Astrocyte (in vitro differentiated cells and primary cell): ENCODE measurements at places on chromosomes 5 and 9.

DNA sequence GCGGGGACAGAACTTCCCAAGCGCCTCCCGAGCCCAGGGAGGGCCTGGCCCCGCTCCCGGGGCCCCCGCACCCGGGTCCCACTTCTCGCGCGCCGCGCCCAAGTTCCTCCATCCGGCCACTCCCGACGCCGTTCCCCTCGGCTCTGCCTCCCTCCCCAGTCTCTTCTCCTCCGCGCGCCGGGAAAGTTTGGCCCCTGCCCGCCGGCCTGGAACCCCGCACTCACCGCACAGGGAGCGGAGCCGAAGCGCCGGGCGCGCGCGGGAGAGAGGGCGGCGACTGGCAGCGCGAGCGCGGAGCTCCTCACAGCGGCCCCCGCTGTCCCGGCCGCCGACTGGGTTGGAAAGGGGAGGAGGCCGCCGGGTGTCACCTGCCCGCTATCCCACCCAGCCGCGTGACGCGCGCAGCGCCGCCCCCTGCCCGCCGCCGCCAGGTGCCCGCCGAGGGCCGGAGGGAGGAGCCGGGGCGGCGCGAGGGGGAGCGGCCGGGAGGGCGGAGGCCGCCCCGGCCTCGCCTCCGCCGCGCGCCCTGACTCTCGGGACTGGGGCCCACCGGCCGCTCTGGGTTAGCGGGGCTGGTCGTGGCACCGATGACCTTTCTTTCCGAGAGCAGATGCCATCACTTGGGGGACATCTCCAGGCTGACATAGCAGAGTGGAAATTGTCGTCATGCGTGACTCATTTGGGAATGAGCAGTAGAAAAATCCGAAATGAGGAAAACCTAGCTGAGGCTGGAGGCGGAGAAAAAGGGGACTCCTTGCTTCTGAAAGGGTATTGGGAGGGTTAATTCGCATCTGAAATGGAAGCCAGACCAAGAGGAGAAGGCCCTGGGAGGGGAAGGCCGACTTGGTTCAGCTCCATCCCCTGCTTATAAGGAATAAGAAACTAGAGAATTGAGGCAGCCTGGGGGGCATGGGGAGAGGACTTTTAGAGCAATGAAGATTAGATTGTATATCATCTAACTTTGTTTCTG, at the start of gene ELOVL7:
TSS of gene ELOVL7 (minus strand) at position 334 of the 970 bp plus-strand sequence. CDS start 56,872 bp downstream, outside the sequence.
- peak; percentile 25 for DNase-seq

- no peak for DNase-seq
Observed at GRCh38 chr5:15682566-15682965, 182.6 kb downstream of the FBXL7 start.

GRCh38 chr5:153610009-153610408, 119.5 kb downstream of the GRIA1 start:
- DNase-seq, result no peak

- DNase-seq, result no peak
Observed at GRCh38 chr5:135318037-135318436, 81.0 kb downstream of the MACROH2A1 start.

DNA sequence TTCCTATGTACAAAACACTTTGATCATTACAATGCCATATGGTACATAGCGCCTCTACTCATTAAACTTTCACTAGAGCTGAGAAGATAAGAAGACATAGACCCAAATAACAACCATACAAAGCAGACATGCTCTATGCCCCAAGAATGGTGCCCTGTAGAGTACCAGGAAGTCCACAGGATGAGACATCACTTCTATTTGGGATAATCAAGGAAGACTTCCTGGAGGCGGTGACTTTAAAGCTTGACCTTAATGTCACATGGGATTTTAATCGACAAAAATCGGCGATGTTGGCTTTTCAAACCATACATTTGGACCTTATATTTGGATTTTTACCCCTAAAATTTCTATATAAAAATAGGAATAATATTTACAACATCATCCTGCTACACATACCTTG, 224.3 kb upstream of the MAP3K1 start:
- DNase-seq, result no peak

DNA sequence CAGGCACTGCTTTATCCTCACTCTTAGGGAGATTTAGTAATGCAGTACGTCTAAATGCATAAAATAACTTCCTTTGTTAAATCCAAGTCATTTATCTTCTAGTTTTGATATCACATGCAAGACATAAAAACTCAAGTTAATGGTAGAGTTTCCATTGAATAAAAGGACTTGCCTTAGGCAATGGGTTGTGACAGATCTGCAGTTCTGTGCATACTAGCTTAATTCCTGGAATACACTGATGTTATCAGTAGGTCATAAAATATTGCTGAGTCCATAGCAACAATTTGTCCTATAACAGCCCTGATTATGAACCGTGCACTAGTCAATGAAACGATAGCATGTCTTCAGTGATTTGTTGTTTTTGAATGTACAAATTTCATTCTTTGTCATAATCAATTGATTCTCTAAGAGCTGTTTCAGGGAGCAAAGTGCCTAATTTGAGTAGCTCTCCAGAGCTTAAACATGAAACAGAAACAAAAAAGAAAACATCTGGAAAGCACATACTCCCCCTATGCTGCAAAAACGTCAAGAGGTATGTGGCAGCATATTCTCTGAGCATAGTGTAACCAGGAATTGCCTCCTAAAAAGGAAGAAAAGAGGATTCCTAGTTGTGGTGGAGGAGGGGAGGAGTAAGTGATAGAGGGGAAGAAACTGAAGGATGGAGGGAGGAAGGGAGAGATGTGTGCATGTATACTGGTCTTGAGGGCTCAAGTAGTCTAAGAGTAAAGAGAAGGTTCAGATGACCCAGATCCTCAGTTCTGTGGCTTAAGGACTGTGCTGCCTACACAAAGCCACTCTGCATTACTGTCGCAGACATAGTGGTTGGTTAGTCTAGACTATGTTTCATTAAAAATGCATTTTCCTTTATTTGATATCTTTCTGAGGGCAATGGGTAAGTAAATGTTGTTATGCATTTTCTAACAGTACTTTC, 589.2 kb downstream of the PRR16 start:
- DNase-seq, result no peak

GRCh38 chr9:73745598-73745997, 593.9 kb downstream of the ANXA1 start:
- no peak for DNase-seq

GRCh38 chr9:132575005-132575609, 7.3 kb upstream of the BARHL1 start:
- DNase-seq, result peak; percentile 45

GRCh38 chr5:145499483-145499882, 335.7 kb downstream of the PRELID2 start:
- no peak for DNase-seq

DNA sequence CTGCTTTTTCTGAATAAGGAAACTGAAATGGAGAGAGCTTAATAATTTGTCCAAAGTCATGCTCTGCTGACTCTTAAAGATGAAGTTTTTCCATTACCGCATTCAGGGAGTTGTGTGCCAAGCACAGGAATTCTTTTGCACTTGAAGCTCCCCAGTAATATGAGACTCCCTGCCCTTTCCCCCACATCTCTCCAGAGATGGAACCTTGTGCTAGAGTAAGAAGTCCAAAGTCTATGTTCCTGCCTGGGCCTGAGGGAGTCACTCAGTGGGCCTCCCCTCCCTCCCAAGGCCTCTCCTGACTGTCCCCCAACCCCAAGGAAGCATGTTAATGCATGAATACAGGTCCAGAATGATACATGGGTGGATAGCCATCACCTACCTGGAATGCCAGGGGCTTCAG, 173.3 kb upstream of the SEMA6A start:
- no peak for DNase-seq

DNA sequence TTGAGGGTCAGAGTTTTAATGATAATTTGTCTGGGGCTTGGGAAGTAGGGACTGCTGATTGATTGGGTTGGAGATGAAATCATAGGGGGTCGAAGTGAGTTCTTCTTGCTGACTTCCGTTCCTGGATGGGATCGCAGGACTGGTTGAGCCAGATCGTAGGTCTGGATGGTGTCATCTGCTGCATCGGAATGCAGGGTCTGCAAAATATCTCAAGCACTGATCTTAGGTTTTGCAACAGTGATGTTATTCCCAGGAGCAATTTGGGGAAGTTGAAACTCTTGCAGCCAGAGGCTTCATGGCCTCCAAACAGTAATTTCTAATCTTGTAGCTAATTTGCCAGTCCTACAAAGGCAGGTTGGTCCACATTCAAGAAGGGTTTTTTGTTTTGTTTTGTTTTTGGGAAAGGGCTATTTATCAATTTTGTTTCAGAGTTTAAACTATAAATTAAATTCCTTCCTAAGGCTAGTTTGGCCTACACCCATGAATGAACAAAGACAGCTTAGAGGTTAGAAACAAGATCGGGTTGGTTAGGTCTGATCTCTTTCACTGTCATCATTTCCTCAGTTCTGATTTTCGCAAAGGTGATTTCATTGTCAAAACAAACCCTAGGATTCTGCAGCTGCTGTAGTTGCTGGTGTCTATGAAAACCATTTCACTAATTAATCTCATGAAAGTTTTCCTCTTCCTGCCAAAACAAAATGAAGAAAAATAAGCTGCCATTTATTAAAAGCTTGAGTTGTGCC, 388.0 kb downstream of the TMEM232 start:
- no peak for DNase-seq

GRCh38 chr5:138282920-138283742, 8.7 kb upstream of the GFRA3 start:
- peak; percentile 38 for DNase-seq

DNA sequence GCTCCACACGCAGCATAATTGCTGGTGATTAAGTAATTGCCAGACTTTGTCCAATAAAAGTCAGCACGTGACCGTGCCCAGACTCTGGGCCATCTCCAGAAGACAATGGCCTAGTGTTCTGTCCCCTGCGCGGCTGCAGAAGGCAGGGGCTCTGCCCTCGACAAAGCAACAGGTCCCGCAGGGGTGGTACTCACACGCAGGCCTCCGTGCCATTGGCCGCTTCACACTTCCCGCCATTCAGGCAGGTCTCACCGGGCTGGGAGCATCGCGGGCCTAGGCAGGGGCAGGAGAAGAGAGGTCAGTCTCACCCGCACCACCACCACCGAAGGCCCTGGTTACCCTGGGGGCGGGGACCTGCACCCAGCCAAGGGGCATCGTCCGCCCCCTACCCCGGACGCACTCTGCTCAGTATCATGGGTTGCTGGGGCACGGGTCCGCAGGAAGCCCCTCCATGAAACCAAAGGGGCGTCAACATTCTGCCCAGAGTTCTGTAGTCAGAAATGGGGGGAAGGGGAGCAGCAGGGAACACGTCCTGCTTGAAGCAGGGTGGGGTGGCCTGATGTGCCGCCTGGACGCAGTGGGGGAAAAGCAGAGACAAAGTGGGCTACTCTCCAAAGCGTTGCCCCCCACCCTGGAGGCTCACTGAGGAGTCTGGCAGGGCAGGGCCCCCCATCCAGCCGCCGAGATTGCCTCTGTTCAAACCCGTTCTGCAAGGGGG, 1.9 kb downstream of the NOTCH1 start:
- DNase-seq, result no peak

GRCh38 chr5:137497396-137498290, 1.5 kb downstream of the SPOCK1 start:
- DNase-seq, result no peak

DNA sequence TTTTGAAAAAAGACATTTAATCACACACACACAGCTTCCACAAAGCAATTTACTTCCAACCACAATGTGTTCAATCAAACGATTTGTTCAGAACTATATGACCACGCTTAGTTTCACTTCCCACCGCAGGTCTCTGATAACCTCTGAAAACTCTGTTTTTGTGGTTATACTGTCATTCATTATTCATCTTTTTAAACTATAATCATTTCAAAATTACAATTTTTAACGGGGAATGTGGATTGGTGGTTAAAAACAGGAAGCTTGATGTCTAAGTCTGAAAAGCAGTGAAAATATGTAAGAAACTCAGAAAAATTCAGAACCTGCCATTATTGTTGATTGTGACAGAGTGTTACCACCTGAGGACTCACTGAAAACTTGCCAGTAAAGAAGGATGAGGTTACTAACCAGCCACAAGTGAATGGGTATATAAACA, 12.7 kb upstream of the TMEM174 start:
- DNase-seq, result peak; percentile 70
